ENCODE measurements at places on chromosomes 2 and 18.

- no peak for DNase-seq
Observed at GRCh38 chr2:214066862-214067261, 344.0 kb upstream of the VWC2L start.

DNA sequence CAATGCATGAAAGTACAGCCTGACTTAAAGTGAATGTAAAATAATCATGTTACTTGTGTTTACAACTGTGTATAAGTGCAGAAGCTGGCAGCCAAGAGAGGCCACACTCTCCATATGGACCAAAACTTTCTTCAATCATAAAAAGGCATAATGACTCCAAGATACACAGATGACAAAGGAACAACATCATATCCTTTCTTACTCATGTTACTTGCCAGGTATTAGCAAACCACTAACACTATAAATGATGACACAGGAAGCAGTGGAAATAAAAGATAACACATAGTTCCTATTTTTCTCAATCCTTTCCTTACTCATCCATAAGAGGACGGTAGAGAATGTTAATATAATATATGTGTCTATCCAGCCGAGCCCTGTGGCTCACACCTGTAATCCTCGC is 400.0 kb upstream of the CDH2 start:
- no peak for DNase-seq

DNA sequence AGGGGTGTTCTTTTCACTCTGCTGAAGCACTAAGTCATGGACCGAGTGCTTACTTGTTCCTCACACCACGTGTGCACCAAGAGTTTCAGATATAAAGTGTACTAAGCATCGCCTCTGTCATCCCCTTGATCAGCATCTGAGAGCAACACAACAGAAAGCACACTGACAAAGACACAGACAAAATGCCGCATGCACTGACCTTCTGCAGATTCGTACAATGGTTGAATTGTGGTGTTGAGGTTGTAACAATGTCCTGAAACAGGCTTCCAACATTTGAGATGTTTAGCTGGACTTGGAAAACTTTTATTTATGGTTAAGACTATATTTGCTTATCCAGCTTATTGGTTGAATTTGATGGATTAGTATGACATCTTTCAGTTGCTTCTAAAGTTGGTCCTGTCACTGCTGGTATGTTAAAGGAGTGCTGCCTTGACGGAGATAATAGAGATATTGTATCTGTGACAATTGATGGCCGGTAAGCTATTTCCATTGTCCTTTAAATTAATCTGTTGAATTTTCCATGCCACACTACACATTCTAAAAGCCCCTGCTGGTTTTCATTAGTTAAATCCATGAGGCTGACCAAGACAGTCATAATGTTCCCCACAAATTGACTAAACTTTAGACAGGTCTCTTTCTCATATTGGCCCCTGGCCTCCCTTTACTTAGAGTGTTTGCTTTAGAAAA is 99.9 kb downstream of the CBLN2 start:
- DNase-seq, result no peak

GRCh38 chr2:60843006-60843405 is 38.4 kb upstream of the REL start:
- no peak for DNase-seq

GRCh38 chr2:216339456-216340279 is 32.6 kb downstream of the MARCHF4 start:
- no peak for DNase-seq

GRCh38 chr2:30862054-30862651 is 54.9 kb upstream of the CAPN13 start:
- DNase-seq, result peak; percentile 31

DNA sequence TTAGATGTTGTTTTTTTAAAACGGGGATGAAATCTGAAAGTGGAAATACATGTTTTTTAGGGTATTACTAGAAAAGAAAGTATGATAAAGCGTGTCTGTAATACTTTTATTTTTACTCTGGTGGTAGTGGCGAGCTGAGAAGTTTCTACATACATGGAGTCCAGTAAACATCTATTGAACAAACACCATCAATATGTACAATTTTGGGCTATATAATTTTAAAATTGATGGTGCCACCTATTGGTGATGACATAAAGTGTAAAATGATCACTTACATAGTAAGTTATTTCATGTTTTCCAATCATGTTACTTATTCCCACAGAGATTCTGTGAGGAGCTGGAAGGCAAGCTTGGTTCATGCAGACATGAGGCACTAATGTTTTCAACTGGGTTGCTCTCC is 31.5 kb upstream of the NFE2L2 start:
- no peak for DNase-seq

- no peak for DNase-seq
Observed at GRCh38 chr2:19580830-19581229, 222.4 kb upstream of the OSR1 start.

DNA sequence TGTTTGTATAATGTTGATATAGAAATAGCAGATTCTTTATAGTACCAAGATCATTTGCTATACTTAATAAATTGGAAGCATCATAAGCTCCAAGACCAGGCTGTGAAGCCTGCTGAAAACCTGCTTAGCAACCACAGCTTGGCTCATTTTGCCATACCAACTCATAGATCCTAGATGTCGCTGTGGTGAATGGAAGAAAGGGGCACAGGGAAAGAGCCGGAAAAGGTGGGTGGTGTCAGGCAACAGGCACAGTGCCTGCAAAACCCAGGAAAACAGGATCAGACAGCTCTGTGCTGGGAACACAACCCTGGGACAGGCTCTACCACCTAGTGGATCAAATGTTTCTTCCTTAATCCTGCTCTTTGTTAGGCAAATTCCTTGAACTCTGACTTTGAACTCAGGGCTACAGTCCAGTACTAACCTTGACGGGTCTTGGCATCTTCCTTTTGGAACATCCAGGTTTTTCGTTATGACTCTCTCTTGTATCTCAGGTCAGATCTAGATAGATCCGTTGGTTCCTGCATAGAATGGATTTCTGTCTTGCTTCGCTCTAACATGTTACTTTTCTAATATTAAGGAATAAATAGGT is 31.6 kb downstream of the TWSG1 start:
- no peak for DNase-seq

GRCh38 chr18:36155851-36156757 is 26.4 kb downstream of the ELP2 start:
- no peak for DNase-seq

- DNase-seq, result no peak
Observed at GRCh38 chr2:230680463-230681170, 32.0 kb upstream of the CAB39 start.

DNA sequence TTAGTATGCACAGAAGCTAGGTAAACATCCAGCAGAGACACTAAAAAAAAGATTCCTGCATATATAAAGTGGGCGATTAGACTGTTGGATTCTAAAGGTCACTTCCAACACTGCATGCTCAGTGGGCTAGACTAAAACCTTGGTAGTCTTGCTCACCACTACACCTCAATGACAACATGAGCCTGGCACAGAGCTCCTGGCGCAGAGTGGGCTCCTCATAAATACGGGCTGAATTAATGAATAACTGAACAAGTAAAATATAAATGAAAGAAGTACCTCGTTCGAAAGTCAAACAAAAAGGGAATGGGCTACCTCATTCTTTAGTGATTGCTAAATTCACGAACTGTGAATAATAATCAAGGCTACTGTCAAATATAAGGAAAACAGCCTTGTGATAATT is 185.3 kb downstream of the STK39 start:
- DNase-seq, result no peak

- DNase-seq, result no peak
Observed at GRCh38 chr2:173828189-173829142, 136.7 kb downstream of the SP3 start.

DNA sequence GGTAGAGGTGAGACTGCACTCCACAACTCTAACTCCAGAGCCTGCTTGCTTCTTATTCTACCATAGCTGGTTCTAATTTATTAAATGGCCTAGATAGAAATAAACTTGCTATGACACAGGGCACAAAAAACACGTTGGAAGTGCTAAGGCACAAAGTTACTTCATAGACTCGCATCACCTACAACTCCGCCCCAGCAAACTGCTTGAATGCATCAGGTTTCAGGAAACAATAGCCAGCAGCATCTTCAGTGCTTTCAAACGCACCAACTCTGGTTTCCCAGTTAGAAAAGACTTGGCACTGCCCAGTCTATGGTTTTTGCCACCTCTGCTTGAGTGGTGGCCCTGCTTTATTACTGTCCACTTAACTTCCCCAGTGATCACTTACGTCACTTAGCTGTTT is 142.6 kb downstream of the RIF1 start:
- DNase-seq, result no peak

DNA sequence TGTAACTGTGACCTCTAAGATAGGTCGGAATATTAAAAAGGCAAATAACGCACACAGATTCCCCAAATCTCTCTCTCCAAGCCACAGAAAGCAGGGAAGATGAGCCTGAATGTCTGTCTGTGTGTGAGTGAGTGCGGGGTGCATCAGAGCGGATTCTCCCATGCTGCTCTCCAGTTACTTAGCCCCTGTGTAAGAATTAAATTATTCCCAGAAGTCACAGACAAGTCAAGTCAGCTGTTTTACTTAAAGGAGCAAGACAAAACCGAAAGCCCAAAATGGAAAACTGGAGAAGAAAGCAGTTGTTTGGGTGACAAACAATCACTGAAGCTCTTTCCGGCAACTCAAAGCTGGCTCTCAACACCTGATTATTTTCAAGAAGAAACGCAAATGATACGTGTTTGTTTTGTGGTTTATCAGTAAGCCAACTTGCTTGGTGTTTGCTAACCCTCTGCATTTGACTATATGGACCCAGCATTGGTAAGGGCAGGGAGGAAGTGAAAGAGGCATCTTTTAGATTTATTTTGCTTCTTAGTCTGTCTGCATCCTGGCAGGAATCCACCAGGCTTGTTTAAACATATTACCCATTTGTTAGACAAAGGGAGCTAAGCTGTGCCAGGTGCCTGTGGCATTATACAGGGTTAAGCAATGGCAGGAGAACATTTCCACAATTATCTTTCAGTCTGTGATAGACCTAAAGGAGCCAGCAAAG is 121.5 kb upstream of the CREB1 start:
- no peak for DNase-seq

- DNase-seq, result no peak
Observed at GRCh38 chr2:239310401-239311061, 90.3 kb downstream of the HDAC4 start.

GRCh38 chr2:195009202-195009601 is 647.8 kb upstream of the SLC39A10 start:
- no peak for DNase-seq

GRCh38 chr2:108616751-108617161 is 82.5 kb downstream of the LIMS1 start:
- no peak for DNase-seq

- no peak for DNase-seq
Observed at GRCh38 chr2:101710036-101710435, 12.5 kb downstream of the MAP4K4 start.

DNA sequence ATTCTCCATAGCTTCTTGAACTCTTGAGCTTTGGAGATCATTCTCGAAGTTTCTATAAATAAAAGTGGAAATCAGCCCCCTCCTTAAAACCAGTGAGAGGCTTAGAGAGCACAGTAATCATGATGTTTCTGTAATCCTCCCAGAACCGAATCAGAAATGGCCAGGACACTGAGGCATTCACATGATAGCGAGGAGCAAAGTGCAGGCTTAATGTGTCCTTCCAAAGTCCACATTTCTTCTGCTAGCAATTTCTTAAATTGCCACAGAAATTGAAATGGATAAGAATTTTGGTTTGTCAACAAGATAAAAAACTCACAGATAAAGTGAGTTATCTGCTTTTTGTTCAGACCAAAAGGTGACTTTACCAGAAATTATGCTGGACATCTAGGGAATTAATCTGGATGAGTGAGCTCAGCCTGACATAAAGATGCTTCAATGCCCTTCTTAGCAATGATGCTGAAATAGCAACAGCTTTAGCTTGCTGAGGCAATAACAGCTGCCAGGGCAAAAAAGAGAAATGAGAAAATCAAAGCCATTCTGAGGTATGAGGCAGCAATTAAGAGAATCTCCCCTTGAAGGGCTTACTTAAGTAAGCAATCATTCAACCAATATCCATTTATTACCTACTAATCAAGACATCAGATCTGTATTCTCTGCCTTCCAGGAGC is 82.4 kb upstream of the PHLPP1 start:
- no peak for DNase-seq

DNA sequence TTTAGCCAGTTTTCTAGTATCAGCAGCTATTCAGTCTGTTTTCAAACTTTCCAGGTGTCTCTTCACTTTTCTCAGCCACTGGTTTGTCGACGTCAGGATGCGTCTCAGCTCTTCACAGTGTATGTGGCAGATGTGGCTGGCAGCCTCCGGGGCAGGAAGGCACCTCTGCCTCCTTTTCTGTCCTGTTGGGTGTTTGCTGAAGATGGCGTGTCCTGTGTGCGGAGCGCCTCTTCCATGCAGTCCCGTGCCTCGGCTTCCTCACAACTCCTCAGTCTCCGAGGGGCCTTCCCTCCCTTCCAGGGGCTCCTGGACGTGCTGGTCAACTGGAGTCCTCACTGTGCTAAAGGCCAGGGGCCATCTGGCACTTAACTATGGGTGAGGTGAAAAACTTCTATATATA is 65.4 kb upstream of the PXDN start:
- no peak for DNase-seq

- no peak for DNase-seq
Observed at GRCh38 chr2:101745711-101746694, 48.5 kb downstream of the MAP4K4 start.

DNA sequence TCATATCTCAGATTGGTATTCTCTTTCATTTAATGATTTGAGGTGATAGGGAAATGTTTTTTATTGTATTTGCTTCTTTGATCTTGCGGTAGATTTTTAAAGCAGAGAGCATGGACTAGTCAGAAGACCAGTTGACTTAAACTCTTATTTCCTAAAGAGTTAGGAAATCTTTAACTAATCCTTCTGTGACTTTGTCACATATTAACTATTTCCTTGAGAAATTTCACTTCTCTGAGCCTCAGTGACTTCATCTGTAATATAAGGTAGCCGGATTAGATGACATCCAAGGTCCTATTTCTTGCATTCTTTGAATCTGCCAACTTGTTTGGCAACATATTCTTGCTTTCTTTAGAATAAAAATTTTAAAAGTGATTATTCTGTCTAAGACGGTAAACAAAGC is 55.6 kb downstream of the MTX2 start:
- DNase-seq, result no peak

DNA sequence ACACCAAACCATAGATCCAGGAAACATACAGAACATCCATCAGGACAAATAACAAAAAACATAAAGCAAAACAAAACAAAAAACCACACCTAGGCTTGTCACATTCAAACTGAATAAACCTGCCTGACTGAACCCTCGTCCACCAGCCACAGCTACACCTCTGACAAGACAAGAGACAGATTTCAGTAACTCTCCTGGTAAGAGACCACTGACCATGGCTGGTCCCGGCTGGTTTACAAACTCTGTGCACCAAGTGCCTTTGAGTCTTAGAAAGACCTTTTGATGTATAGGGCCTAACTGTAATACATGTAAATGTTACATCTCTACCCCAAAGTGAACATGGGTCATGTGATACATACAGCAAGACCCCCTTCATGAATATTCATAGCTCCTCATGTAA is 4.8 kb upstream of the SLC66A2 start:
- DNase-seq, result no peak

- no peak for DNase-seq
Observed at GRCh38 chr2:9819551-9819950, 23.7 kb upstream of the TAF1B start.

DNA sequence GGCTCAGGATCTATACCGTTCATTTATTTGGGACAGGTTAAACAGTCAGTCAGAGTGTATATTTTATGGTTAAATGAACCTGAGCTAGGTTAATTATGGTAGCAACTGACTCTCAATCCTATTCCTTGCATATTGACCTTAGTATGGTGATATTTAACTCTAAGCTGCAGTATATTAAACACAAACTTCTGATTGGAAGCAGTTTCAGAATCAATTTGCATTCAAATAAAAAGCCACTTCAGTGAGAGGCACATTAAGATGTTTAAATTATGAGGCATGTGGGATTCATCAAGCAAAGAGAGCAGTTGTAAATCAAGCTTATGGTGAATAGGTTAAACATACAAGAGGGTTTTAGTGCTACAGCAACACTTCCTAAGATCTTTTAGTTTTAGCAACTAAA is 40.4 kb downstream of the FRZB start:
- no peak for DNase-seq
